M059J (cell line): ENCODE measurements at places on chromosomes 5 and 9. TPM values are rescaled to one million over a fixed set of nuclear protein-coding genes. Genes with fewer than 3 reads are reported as not detected.
A peak's percentile ranks its signal among the peaks of the same experiment; 100 is the strongest.

DNA sequence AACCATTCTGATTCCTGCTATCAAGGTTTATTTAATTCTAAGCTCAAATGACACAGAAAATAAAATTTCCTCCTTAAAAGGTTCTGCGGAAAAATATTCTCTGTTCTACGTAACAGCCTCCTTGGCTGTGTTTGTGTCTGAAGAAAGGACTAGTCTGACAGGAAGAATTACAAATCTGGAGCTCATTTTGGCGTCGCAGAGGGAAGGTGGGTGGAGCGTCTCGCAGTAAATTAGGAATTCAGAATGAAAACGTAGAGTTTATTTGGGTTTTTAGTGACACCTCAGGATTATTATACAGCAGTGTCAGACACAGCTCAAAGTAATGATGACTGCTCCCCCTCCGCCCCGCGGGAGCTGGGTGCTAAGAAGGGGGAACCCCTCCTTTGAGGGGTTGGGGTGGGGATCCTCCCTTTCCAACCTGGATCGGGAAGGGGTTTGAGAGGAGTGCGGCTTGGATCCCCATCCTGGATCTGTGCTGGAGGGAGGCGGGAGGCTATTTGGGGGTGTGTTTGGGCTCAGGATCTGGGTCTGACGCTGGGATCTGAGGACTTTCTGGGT lies 933 bp upstream of the TGFBR1 start:
- DNase-seq: peak; percentile 38

DNA sequence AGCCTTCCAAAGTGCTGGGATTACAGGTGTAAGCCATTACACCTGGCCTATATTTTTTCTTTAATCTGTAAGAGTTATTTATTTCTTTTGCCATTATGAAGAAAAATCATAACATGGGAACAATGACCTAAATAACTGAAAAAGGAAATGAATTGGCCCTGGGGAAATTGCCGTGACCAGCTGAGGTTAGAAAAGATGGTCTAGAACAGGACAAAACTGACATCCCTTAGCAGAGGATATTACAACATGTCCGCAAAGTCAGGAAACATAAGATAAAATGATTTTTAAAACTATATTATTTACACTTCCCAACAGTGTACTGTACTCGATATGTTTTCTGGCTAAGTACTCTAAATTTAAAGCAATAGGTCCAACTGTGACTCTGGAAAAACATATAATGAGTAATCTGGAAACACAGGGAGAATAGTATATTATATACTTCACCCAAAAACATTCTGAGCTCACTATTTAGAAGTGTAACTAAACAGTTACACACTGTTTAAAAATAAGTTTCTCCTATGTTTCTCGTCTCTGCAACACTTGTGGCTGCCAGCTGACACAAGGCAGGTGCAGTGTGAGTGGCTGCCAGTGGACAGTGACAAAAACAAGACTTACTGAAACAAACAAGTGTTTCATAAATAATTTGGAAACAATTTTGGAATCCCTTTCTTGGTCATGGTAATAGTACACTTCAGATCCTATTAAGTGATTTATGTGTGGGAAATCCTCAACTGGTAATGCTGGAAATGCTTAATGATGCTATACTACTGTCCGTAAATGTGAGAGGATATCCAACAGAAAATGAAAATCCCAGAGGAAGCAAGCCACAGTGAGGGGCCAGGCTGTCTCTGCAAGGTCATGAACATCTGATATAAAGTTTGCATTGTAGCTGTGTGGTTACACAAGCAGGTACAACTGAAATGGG lies 69.1 kb downstream of the C9orf85 start:
- no peak for DNase-seq

GRCh38 chr9:100595391-100596199 lies 17.7 kb downstream of the CAVIN4 start:
- peak; percentile 70 for DNase-seq

DNA sequence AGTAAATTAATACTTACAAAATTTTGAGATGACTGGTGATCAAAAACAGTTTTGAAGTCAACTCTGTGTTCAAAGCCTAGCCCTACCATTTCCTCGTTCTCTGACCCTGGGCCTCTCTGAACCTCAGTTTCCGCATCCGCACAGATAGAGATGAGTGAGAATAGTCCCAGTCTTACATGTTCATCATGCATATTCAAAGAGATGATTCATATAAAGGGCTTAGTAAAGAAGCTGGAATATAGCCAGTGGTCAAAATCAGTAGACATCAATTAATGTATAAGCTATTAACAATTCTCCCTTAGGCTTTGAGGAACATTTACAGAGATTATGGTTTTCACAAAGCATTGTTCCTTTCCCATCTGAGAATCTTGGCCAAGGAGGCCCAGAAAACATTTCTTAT lies 250.6 kb downstream of the SPOCK1 start:
- peak; percentile 33 for DNase-seq

- DNase-seq: no peak
These were observed 34.5 kb downstream of the ECPAS start for GRCh38 chr9:111449705-111450104.

DNA sequence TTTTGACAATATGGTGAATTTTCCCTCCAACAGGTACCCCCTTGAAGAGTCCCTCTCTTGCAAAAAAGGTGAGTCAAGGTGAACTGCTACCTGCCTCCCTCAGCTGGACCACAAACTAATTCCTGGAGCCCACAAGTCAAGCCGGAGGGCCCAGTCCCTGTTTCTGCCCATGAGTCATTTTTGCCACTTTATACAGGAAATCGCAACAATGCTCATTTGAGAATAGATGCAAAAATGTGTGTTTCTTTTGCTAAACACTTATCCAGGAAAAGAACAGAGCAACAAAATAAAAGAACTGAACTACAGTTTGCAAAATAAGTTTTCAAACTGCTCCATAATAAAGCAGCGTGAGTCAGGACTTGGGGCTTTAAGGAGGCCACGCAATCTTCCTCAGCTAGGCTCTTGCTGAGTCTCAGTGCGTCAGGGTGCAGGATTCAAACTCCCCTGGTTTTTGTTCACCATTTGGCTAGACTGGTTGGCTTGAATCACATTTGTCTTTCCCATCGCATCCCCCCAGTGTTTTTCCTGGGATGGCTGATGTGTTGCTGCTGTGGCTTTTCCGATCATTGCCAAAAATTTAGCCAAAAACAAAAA lies 102.7 kb downstream of the GOLPH3 start:
- peak; percentile 86 for DNase-seq

DNA sequence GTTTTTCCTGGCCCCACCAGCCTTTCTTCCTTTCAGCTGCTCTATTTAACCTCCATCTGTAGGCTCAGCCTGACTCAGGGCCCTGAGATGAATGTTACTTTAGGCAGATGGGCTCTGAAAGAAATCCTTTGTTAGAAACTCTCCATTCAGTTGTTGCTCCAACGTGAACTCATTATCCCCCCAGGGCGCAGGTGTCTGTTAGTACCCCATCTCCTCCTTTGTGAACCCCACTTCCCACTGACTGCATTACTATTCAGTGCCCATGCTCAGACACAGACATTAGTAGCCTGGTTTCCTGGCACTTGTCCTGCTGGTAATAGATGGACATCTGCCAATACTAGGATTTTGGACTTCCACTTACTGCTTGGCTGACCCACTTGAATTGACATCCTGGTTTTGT lies 1271.6 kb downstream of the PTPRD start:
- no peak for DNase-seq

- no peak for DNase-seq
These were observed 39.3 kb downstream of the AMBP start for GRCh38 chr9:114038724-114039313.

DNA sequence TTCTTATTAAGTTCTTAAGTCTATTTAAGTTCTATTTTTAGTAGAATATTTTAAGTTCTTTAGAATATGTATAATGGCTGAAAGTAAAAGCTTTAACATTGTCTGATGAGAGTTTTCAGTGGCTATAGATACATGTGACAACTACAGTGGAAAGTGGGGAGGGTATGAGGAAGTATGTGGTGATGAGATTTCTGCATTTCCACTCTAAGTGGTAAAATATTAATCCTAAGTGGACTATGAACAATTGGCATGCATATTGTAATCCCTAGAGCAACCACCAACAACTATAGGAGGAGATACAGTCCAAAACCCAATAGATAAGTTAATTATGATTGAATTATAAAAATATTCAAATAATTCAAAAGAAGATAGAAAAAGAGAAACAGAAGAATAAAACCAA lies 183.6 kb downstream of the GADD45G start:
- DNase-seq: no peak

- DNase-seq: no peak
These were observed 247.3 kb upstream of the TAS2R1 start for GRCh38 chr5:9877488-9877887.

GRCh38 chr9:128276574-128277270 lies 646 bp downstream of the SWI5 start:
- DNase-seq: peak; percentile 55

- DNase-seq: no peak
These were observed 1.3 kb downstream of the RPP25L start for GRCh38 chr9:34610434-34611206.

DNA sequence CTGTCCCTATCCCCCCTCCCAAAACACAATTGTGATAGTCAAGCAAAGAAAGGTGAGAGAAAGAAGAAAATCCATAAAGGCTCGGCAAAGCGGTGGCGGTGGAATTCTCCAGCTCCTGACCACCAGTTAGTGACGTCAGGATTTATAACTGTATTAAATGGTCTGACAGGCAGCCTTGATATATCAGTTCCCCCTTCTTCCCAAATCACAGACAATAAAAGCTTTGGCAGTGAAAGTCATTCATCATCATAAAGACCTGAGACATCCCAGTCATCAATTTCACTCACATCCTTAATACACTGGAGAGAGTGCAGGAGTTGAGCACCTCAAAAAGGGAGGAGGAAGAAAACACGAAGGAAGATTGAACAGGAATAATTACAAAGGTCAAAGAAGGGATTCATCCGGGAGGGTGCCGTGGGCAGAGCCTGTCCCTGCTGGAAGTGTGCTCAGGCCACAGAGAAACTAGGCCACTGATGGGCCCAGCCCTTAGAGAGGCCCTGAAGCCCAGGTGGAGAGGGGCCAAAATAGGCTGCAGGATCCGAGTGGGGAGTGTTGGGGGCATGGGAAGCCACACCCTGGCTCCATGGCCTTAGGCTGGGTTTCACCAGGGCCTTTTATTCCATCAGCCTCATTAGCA lies 131.9 kb downstream of the PAX5 start:
- DNase-seq: no peak

Gene CNTFR
- 0.05 and 0.07 TPM in 2 replicates for total RNA-seq

Gene FNBP1
- 7.2 and 24.2 TPM in 2 replicates for total RNA-seq

Gene BHMT2
- not detected in 2 replicates for total RNA-seq

Gene ADAMTS12
- 13.5 and 16.7 TPM in 2 replicates for total RNA-seq

Gene RIOK2
- 29.6 and 42.9 TPM in 2 replicates for total RNA-seq

Gene PLAC8L1
- total RNA-seq: not detected in 2 replicates
